GM23248 (cell line): ENCODE measurements at places on chromosomes 12 and 14. TPM values are rescaled to one million over a fixed set of nuclear protein-coding genes. Genes with fewer than 3 reads are reported as not detected.

PLEKHD1 gene
- total RNA-seq, result not detected in 2 replicates

- DNase-seq, result no peak
These were observed 6.8 kb downstream of the FBRSL1 start for GRCh38 chr12:132496710-132497109.

GRCh38 chr14:88251650-88252049 lies 71.4 kb downstream of the KCNK10 start:
- no peak for DNase-seq

GRCh38 chr12:5577211-5577612 lies 145.3 kb downstream of the NTF3 start:
- DNase-seq, result no peak

OR6C2 gene
- not detected in 2 replicates for total RNA-seq

- no peak for DNase-seq
These were observed 11.0 kb downstream of the PXMP2 start for GRCh38 chr12:132698341-132698740.
